ENCODE measurements at places on chromosomes 4 and X.

DNA sequence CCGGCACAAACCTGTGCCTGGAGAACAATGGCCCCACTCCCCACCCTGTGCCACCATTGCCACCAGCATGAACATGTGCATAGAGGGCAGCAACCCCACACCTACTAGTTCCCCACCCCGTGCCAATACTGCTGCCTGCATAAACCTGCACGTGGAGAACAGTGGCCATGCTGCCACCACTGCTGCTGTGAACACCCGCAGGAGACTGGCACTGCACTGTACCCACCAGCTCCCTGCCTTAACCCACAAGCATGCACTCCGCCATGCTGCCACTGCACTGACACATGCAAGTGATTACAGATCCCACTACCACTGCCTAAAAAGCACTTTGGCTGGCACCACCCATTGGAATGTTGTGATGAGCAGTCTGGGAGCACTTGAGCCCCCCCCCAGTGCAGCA is 77.3 kb downstream of the NAA11 start:
- DNase-seq: no peak

DNA sequence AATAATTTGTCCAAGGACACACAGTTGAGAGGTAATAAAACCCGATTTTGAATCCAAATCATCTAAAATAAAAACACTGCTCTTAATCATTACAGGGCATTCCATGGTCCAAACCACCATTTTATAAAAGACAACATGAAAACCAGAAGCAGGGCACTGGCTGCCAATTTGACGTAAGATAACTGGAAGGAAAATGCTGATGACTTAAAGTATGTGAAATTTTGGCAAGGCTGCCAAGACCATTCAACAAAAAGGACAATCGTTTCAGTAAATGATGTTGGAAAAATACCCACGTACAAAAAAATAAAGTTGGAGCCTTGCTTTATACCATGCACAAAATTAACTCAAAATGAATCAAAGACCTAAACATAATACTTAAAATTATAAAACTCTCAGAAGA is 344.4 kb downstream of the RAPGEF2 start:
- DNase-seq: no peak

DNA sequence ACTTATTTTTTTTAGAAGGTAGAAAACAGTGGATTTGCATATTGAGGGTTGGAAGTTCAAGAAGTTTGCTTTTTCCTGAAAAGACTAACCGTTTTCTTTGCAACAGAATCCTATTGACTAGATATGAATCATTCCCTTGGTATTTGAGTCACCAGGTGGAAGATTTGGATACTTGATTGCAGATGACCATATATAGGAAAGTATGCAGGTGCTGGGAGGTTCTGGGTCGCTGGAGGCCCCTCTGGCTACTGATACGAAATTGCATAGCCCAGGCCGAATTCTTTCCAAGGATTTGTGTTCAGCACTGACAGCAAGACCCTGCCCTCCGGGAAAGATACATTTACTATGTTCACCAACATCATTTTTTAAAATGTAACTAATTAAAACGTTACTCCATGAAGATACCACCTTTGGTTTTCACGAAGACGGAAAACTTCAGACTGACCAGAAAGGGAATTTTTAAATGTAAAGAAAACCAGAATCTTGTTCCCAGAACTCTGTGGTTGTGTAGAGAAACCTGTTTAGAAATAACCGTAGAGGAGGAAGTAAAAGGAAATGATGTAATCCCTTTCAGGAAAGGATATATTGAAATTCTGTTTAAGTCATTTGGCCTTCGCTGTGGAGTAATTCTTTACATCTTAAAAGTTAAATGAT is 946 bp downstream of the ANXA3 start:
- DNase-seq: no peak

DNA sequence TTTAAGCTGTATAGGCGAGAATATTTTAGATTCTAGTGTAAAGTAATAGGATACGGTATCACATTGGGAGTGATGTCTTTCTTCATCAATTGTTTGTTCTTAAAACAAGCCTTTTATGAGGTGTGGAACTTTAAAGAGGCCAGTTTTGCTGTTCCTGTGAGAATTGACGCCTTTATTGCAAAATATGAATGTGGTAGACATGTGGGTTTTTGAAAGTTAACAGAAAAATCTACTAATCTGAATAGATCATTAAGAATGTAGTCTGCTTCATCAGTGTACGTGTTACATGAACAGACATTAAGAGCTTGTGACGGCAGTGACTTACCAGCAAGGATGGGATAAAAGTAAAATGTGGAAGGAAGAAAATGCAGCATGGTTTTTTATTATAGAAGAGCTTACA is 63.8 kb downstream of the STOX2 start:
- no peak for DNase-seq

GRCh38 chr4:110737931-110738330 is 115.1 kb upstream of the PITX2 start:
- no peak for DNase-seq

DNA sequence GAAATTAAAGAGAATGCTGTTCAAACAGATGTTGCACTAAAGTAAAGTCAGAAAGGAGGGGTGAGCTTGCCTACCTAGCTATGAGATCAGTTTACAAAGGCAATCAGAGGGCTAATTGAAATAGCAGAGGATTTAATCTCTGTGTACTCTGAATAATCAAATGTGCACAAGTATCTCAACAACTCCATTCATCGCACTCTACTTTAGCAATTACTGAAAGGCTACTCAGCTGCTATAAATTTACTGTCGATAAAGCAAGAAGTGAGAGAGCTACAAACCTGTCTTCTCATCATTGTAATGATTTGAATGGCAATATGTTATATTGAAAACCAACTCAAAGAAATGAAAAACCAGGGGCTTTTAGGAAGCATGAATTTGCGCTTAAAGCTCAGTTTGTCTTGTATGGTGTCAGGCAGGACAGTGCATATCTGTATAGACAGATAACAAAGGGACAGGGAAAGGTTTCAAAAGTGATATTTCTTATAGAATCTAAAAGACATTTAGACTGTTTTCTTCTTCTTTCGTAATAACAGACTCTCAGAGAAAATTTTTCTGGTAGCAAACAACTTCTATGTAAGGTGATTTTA is 34.8 kb downstream of the GC start:
- no peak for DNase-seq
